Anterior cingulate cortex (tissue), 58 donors: ENCODE measurements at places on chromosomes 7 and 10.

GRCh38 chr7:81501220-81501619, 268.6 kb downstream of the HGF start:
- DNase-seq: no peak

DNA sequence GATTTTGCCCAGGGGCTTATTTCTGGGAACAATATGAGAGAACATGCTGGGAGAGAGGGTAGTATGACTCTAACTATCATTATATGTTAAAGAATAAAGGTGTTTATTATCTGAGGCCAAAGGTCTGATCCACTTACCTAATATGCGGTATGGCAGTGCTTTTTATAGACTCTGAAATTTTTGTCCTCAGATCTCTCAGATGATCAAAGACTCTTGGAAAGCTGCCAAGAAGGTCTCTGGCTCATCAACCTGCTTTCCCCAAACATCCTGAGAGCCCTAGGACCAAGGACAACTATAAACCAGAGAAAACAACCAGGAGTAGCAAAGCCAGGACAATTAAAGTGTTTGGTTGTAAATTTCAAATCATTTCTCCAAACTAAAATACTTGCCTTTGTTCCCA, 255.7 kb upstream of the LRRN3 start:
- DNase-seq: no peak

DNA sequence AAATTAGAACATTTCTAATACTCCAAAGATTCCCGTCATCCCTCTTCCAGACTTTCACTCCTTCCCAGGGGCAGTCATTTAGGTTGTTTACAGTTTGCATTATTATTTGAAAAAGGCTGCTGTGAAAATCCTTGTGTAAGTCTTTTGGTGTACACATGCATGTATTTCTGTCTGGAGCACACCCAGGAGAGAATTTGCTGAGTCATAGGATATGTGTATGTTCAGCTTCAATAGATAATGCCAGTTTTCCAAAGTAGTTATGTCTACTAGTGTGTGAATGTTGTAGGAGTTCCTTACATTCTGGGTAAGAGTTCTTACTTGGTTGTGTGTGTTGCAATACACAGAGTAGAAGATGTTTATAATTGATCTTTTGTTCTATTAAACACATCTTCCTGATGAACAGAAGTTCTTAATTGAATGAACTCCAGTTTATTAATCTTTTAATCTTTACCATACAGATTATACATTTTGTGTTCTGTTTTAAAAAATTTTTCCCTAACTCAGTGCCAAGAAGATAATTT, 25.3 kb downstream of the CROT start:
- no peak for DNase-seq

DNA sequence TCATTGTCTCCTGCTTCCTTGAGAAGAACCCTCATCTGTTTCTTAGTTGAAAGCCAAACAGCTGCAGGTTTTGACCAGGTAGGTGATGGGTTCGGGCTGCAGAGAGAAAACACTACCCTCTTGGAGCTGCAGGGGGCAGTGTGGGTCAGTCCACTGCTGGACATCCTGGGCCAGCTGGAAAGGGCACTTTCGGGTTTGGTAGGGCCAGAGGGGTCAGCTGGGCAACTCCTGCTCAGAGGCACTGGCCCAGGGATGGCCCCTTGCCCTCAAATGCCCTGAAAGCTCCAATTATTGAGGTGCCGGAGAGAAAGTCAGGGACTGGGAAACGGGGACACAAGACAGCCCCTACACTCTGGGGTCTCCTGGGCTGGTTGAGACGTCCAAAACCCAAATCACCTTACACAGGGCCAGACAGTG, 90.7 kb downstream of the MKI67 start:
- DNase-seq: no peak

GRCh38 chr7:105691680-105692564, 110.6 kb upstream of the EFCAB10 start:
- DNase-seq: peak; percentile 26
